Activated naive CD4-positive, alpha-beta T cell treated with anti-CD3 and anti-CD28 coated beads, Interleukin-2, amount 50 U/mL, for 72 hours (primary cell): ENCODE measurements at places on chromosomes 7 and 10. TPM values are rescaled to one million over a fixed set of nuclear protein-coding genes. Genes with fewer than 3 reads are reported as not detected.

DNA sequence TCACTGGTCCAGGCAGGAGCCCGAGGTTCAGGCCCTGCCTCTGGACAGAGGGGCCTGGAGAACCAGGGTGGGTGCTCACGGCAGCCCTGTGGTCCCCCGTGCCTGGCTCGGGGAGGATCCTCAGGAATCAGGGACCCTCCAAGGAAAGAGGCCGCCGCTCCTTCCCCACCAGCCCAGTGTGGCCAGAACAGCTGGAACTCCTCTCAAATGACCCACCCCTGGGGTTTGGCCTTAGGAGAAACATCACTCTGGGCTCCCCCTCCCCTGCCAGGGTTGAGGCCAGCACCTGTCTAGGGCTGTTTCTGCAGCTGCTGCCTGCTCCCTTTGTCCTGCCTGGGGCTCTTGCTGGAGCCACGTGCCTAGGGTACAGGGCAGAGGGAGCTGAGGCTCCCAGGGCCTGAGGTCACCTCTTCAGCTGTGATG lies 161.0 kb downstream of the RNF216 start:
- DNase-seq = no peak

- no peak for DNase-seq
Measured at GRCh38 chr10:87829986-87830729, 12.1 kb upstream of the ATAD1 start.

GRCh38 chr7:6182993-6183392 lies 89.4 kb downstream of the CYTH3 start:
- no peak for DNase-seq

DNA sequence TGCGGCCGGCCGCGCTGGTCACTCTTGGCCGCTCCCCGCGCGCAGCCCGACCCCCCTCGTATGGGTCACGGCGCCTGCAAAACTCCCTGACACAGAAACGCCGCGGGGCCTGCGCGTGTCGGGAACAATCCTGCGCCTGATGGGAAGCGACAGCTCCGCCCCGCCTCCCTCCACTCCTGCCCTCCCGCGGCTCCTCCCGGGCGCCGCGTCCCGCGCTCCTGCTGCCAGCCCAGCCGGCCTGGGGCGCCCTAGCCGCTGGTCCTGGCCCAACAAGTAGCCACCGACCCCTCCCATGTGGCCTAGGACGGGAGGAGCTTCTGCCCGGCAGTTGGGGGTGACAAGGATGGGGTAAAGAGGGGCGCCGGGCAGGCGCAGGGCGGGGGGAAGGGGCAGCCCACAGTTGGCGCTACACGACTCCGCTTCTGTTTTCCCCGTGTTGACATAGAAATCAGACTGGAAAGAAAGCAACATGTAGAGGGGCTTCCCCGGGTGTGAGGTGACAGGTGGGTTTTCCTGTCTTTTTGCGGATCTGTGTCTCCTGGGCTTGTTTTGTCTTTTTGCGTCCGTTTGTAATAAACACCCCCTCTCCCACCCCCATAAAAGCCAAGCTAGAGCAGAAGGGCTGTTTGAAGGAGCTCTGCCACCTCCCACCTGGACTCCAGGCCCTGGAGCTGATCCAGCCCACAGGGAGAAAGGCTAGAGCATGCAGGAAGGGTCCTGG lies 35.1 kb upstream of the PAX2 start:
- no peak for DNase-seq

The BICC1 gene
- 0.10 TPM for total RNA-seq

- DNase-seq = peak; percentile 46
Measured at GRCh38 chr10:28241741-28242399, 61.0 kb downstream of the MPP7 start.

The CYP26A1 gene
- total RNA-seq = 0.43 TPM

DNA sequence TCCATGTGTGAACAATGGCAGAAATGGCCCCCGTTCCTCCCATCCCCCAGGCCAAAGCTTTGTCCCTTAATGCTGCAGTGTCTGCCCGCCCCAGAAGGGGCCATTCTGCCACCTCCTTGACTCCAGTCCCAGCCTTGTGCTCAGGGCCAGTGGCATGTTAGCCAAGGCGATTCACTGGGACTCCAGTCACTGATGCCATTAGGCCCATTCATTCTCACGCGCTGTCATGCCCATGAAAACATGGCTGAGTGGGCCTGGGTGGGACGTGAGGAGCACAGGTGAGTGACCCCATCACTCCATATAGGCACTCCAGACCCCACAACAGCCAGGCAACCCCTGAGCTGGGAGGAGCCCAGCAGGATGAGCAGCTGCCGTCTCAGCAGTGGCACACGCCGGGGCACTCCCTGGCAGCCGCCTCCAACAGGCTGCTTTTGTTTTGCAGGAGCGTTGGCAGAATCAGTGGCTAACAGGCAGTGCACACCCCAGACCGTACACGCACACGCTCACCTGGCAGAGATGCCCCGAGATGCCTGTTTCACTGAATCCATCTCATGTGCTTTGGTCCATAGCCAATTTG lies 79.5 kb downstream of the TCERG1L start:
- DNase-seq = no peak

The GTPBP10 gene
- 31.2 TPM for total RNA-seq

The NUTM2E gene
- not detected for total RNA-seq

DNA sequence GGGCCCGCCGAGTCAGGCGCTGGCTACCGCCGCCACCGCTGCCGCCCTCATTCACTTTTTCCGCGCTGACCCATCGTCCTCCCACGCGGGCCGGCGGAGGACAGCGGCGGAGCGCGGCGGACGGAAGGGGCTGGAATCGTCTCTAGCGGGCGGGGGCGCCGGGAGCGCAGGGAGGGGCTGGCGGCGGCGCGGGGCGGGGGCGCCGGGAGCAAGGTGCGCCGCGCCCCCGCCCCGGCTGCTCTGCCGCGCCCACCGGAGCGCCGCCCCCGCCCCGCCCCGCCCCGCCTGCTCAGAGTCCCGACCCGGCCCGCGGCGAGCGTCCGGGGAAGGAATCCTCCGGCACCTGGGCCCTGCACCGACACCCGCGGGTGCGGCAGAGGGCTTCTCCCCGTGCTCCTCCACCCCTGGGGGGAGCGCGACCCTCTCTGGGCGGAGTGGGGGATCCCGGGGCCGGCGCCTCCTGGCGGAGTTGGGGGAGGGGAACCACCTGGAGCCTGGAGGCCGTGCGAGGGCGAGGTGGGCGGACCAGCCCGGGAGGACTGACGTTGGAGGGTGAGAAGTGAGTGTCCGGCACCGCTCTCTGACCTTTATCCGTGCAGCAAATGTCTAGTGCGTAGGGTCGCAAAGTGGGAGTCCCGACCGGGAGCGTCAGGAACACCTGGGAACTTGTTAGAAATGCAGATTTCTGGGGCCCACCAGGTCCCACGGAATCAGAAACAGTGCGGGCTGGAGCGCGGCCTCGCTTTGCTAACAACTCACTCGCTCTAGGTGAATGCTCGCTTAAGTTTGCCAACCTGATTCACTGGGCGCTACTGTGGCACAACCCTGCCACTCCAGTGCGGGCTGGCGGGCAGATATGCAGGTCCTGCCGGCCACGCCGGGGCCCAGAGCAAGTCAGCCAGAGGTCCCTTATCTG lies at the start of gene COBL:
Gene COBL, minus strand, starts transcription at position 144 of the 916 bp plus-strand sequence. CDS start 176 bp downstream, outside the sequence.
- DNase-seq = no peak
